Activated naive CD4-positive, alpha-beta T cell (primary cell): ENCODE measurements at places on chromosomes 5 and 9.

DNA sequence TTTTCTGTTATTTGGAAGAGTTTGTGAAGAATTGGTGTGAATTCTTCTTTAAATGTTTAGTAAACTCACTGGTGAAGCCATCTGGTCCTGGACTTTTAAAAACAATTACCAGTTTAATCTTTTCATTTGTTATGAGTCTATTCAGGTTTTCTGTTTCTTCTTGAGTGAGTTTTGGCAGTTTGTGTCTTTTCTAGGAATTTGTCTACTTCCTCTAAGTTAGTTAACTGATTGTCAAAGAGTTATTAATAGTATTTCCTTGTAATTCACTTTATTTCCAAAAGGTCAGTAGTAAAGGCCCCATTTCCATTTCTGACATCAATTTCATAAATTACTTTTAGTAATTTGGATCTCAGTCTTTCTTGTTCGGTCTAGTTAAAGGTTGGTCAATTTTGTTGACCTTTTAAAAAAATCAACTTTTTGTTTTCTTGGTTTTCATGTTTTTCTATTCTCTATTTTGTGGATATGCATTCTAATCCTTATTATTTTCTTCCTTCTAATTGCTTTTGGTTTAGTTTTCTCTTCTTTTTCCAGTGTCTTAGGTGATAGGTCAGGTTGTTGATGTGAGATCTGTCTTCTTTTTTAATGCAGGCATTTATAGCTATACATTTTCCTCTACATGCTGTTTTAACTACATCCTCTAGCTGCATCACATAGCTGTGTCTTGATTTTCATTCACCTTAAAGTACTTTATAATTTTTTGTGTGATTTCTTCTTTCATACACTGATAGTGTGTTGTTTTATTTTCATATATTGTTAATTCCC lies 7.3 kb upstream of the SMIM3 start:
- no peak for DNase-seq

DNA sequence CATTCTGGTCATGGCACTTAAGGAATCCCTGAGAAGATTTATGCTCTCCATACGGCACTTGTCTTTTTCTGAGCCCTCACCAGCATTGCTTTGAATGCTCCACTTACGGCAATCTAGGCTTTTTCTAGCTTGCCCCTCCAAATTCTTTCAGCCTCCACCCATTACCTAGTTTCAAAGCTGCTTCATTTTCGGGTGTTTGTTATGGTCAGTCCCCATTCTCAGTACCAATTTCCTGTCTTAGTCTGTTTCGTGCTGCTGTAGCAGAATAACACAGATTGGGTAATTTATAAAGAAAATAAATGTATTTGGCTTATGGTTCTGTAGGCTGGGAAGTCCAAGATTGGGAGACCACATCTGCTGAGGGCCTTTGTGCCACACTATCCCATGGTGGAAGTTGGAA lies 42.0 kb downstream of the ARHGEF28 start:
- DNase-seq: no peak

DNA sequence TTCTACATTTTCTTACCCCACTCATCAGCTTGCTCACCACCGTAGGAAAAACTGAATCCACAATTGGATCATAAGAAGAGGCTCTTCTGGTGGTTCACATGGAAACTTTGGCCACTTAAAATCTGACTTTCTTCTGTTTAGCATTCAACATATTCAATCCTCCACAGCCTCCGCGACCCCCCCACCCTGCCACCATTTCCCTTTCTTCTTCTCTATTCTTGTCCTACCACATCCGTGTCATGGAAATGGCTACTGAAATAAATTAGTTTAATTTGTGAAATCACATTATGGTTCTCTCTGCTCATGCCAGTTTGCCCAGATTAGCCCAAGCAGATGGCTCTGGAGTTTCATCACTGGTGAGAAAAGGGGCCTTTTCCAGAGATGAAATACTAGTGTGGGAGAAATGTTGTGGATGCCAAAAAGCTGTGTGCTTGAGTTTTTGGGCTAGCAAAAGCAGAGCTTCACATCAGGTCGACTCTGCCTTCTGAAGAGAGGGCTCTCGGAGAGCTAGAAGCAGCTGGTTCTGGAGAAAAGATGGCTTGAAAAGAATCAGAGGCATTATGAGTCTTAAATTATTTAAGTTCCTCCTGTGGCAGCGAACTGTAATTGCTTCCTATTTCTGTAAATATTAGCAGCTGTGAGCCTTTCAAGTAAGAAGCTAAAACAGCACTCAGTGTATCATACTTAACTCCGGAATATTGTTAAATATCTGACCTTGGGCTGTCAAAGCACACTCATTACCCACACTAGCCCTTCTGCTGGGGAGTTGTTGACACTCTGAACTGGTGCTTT lies 107.1 kb downstream of the MAT2B start:
- DNase-seq: no peak

GRCh38 chr5:158724521-158725188 lies 375.1 kb downstream of the EBF1 start:
- no peak for DNase-seq

GRCh38 chr9:76559286-76559685 lies 100.3 kb downstream of the GCNT1 start:
- no peak for DNase-seq
